ENCODE measurements at places on chromosomes 5 and 9.

DNA sequence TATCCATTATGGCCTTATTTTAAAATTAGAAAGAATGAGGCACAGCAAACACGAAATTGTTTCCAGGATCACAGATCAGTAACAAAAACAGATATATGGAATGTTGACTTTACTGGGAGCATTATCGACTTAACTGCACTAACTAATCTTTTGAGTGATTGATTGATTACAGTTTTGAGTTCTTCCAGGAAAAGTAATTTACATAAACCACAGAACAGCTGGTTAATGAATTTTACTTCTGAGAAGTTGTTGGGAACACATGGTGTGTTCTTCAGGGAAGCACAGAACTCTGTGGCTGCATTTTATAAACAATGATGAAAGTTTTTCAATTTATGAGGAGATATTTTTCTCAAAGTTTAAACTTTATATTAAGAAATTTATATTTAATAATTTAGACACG is 802.4 kb upstream of the ACO1 start:
- DNase-seq, result no peak

- no peak for DNase-seq
These were observed 81.7 kb downstream of the KCNT1 start for GRCh38 chr9:135783540-135784245.

- peak; percentile 84 for DNase-seq
These were observed 83.9 kb downstream of the SLC1A3 start for GRCh38 chr5:36690041-36690961.

DNA sequence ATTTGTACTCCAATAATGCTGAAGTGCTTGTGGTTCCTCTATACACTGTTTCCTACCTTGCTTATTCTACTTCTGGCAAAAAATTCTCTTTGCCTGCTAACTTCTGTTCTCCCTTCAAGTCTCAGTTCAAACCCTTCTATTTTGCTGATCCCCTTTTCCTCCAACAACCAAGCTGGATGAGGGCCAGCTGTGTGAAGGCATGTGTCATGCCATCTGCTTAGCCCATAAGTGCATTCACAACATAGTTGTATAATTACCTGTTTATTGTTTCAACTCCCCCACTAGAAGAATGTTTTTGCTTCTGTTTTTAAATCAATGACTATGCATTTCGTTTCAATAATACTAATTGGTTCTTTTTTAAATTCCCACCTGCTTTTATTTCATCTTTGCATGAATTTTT is 1951.4 kb upstream of the WWC1 start:
- DNase-seq, result no peak

DNA sequence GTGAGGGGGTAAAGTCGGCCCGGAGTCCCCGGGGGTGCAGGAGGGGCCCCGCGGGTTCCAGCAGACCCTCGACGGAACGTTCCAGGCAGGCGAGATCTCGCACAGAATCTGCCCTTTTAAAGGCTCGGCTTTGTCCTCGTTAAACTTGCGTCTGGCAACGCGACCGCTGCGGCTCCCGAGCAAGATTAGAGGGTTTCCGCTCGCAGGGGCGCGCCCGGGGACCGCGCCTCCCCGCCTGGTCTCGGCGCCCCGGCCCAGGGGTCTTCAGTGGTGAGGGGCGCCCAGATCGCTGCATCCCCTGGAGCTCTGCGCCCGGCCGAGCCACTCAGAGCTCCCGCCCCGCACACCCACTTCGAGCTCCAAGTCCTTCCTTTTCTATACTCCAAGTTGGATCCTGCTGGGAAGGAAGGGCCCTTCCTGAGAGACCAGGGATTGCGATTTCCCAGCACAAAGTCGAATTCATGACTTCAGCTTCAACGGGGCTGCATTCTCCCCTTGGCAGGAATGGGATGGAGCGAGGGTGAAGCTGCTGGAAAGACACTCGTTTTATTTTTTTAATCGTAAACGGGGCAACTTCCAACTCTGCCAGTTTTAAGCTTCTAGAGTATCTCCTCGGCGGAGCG is 11.3 kb downstream of the PROP1 start:
- DNase-seq, result no peak

- no peak for DNase-seq
These were observed 343.7 kb upstream of the KLF4 start for GRCh38 chr9:107833295-107833694.

DNA sequence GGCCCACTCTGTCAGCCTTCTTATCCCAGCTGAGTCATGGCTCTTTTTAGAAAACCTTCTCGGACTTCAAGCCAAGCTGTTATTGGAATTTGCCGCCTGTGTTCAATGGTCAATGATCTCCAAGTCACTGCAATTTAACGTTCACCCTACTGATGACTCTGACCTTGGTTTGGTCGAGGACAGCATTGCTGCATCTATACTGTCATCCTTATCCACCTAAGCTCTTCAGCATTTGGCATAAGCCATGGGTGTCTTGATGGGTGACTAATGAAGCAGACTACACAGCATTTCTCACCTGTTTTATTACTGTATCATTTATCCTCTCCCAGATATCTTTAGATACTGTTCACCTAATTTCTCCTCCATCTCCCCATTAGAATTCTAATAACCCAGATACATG is 5.6 kb upstream of the HSPB3 start:
- DNase-seq, result no peak

- DNase-seq, result no peak
These were observed 431.3 kb downstream of the SPATA31D1 start for GRCh38 chr9:82419696-82420486.

- DNase-seq, result no peak
These were observed 47.0 kb downstream of the SARDH start for GRCh38 chr9:133691191-133691590.

DNA sequence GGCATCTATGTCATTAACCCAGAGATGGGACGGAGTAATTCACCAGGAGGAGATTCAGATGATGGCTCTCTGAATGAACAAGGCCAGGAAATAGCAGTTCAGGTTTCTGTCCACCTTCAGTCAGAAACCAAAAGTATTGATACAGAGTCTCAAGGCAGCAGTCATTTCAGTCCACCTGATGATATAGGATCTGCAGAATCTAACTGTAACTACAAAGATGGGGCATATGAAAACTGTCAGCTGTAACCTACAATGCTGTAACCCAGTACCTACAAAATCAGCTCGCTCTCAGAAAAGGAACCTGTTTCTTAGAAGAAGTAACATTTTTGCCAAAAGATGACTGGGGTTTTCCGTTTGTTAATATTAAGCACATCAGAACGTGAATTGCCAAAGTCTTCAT is 14.7 kb downstream of the MFAP3 start:
- DNase-seq, result no peak

DNA sequence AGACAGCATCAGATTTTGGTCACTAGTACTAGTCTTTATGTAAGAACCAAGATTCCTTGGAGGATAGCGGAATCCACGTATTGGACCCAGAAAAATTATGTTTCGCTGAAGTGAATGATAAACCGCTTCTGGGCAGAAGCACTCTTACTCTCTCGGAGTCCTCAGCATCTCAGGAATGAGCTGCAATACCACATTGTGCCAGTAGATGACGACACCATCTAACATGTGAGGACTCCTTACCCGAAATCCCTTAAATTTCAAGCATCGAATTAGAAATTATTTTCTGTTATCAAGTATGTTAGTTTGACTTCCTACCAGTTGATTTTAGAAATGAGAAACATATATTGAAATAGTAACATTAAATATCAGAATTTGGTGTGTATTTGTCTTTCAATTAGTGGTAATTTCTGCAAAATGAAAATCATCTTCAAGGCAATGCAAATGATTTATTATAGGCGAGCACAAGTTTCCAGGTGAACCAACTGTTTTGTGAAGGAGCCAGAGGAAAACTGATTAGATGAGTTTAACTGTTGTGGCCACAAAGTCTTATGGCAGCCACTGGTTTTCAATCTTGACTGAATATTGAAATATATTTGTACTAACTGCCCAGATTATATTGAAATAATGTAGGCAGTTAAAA is 66.0 kb upstream of the CAMK4 start:
- peak; percentile 82 for DNase-seq

DNA sequence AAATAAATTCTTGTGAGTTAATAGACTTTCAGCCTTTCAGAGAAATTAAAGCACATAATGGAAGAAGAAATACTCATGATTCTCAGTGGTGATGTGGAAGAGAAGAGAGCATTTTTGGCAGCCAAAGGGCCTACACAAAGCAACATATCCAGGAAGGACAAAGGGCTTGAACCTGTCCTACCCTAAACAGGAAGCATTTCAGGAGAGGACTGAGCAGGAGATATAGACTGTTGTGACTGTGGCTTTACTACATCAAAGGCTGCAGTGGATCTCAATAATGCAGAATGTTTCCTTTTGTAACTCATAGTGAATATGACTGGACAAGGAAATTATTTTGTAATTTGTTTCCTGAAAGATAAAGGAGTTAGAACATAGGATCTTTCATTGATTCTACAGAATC is 1.3 kb upstream of the PARP8 start:
- no peak for DNase-seq

DNA sequence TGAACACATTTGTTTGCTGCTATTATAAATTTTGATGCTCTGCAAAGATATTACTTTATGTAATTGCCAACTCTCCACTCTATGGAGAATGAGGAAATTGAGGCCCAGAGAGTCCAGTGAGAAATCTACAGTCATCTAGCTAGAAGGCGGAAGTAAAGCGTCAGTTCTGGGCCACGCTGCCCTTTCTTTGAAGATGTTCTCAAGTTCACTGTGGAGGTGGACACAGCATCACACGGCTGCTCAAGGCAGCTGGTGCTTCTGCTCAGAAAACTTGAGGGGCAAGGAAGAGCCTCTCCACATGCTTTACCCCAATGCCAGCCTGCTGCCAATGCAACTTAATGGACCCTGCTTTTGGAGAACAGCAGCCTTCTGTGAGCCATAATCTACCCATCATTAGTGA is 96.3 kb downstream of the TTLL11 start:
- no peak for DNase-seq

GRCh38 chr5:107248066-107248695 is 422.6 kb downstream of the EFNA5 start:
- no peak for DNase-seq

DNA sequence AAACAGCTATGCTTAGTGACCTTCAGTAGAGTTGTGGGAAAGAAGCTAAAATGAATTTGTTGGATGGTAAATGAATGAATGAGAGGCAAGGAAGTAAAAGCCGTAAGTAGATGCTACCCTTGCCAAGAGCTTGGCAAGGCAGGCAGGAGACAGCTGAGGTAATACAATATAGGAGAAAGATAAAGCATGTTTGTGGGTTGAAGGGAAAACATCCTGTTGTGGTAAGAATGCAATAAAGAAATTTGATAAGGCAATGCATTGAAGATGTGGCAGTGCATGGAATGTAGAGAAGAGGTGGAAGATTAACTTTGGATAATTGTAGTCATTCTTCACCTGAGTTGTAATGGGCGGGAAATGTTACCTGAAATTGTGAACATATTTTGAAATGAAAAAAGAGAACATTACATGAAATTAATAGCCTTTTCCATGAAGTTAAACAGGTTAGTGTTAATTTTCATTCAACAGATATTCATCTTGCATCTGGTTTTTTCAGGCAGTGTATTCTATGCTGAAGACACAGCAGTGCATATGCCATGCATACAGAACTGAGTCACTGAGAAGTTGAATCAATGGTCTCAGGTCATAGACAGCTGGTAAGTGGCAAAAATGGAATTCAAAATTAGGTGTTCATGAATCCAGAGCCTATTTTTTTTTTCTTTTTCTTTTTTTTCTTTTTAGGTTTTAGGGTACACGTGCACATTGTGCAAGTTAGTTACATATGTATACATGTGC is 43.4 kb upstream of the SPINK5 start:
- DNase-seq, result no peak

DNA sequence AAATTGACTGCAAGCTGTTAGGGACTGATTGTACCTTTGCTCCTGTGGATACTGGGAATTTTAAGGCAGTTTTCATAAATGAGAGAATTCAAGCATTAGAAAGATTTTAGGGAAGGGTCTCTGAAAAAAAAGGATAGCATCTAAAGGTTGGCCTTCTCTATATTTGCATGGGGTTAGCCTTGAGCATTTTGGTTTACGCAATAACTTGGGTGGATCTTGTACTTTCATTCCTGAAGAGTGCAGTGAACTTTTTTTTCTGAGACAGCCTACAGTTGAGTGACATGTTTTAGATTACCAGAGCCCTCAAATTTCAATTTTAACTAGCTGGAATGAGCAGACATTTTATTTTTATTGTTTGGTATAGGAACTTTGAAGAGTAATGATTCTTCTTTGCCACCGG is 91.6 kb upstream of the NR3C1 start:
- DNase-seq, result no peak

- DNase-seq, result peak; percentile 62
These were observed 124.5 kb downstream of the EGFLAM start for GRCh38 chr5:38382898-38383297.

DNA sequence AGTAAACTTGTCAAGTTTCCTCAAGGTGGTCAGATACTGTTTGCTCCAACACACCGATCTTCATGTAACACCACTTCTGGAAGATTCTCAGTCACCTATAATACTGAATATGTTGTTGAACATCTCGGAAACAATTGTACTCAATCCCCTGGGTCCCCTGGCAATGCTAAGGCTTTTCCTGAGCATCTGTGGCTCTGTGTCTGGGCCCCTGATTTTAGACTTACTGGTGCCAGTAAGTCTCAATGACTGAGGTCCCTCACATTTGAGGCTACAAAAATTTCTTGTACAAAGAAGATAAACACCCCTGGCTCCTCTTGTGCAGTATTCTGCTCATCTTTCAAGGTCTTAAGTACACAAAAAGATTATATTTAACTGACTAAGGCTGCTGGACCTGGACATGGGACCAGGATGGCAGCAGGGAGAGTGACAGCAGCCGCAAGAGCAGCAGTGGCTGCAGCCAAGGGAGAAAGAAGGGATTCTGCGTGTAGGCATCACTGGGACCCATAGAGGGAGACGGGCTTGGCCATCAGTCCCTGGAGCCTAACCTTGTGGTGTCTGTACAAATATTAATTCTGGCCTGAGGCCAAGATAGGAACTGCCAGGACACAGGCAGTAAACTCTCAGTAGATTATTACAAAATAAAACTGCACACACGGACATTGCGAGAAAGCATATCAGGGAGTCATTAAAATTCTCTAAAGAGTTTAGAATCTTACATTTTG is 49.0 kb upstream of the TNPO1 start:
- DNase-seq, result no peak

DNA sequence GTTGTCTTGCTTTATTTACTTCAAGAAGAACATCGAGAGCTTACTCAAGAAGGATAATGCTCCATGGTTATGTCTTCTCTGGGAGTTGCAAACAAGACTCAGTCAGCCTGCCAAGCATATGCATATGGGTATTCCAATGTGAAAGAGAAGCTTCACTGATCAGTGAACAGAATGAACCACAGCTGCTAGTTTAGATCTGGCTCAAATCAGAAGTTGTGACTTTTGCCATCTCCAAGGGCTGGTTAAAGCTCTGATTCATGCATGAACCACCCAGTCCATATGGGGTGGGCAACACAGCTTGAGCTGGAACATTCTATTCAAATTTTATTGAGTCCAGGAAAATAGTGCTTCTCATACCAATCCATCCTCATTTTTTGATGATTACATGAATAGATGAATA is 50.0 kb downstream of the ATPSCKMT start:
- DNase-seq, result no peak

All from muscle of back (tissue), 13 donors.